ENCODE measurements at places on chromosomes 3 and 15.

GRCh38 chr3:143840636-143841035, 7.6 kb downstream of the SLC9A9 start:
- DNase-seq: no peak

DNA sequence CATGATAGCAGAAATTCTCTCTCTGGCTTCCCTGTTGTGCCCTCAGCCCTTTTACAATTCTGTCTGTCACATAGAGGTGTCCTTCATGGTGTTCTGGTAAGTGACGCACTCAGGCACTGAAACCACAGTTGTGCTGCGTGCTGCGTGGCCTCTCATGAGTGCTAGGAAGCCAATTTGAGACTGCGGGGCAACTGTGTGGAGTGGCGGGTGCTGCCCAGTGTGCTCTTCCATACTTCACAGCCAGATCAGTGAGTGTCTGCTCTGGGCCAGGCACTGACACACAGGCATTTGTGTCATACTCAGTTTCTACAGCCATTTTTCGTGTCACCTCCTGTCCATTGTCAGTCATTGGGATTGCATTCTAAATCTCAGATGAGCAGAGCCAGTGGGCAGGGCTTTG, 133.1 kb upstream of the PLXNA1 start:
- DNase-seq: no peak

GRCh38 chr3:47098910-47099309, 65.0 kb downstream of the SETD2 start:
- no peak for DNase-seq

DNA sequence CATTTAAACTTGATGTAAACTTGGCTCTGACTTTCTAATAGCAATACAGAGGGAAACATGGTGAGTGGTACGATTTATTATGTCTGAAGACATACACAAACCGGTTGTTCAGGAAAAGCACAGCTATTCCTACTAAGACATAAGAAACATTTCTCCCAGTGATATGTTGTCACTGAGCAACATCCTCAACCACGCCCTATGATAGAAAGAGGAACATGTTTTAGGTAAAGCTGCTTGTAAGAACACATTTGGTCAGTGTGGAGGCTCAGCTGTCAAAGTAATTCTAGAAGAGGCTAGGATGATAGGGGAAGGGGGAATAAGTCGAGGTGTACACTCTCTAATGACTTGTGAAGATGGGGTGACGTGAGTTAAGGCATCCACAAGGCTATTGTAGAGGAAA, 42.7 kb upstream of the B3GNT5 start:
- no peak for DNase-seq

- no peak for DNase-seq
These were observed 353.7 kb upstream of the SOX2 start for GRCh38 chr3:181358060-181358459.

DNA sequence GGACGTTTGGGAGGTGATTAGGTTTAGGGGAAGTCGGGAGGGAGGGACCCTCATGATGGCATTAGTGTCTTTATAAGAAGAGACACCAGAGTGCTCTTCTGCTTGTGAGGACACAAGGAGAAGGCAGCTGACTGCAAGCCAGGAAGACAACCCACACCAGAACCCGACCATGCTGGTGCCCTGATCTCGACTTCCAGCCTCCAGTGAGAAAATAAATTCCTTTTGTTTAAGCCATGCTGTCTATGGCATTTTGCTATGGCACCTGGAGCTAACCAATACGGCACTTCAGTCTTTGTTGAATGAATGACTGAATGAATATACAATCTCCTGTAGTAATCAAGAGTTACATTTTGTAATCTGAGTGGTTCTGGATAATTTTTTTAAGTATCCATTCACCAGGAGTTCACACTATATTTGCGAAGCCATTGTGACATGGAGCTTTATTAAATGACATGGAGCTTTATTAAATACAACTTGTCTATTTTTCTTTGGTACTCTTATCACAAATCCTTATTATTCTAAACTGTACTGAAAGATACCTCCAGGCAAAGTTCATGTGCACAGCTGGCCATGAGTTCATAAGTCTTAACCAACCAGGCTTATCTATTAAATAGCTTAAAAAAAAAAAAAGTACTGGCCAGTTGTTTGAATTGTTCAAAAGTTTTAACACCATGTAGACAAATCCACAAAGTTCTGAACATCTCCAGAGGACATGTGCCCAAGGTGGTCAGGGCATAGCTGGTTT, 24.8 kb upstream of the BHLHE40 start:
- DNase-seq: no peak

GRCh38 chr3:196127308-196128040, 45.6 kb upstream of the TFRC start:
- DNase-seq: no peak

DNA sequence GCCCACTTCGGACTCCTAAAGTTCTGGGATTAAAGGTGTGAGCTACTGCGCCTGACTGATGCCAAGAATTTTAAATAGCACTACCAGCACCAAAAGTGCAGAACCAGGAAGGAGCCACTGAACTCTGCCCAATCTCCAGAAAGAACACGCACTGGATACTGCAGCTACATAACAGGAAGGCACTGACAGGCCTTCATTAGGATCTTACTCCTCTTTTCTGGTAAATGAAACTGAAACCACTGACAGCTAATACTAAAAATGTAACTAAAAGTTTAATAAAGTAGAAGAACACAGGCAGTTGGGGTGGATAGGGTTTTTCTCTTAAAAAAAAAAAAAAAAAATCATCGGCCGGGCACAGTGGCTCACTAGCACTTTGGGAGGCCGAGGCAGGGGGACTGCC, 74.1 kb upstream of the CHRM5 start:
- DNase-seq: no peak

GRCh38 chr3:9928158-9928557, 5.5 kb upstream of the CRELD1 start:
- no peak for DNase-seq

GRCh38 chr3:97975466-97975865, 3.2 kb upstream of the RIOX2 start:
- no peak for DNase-seq

DNA sequence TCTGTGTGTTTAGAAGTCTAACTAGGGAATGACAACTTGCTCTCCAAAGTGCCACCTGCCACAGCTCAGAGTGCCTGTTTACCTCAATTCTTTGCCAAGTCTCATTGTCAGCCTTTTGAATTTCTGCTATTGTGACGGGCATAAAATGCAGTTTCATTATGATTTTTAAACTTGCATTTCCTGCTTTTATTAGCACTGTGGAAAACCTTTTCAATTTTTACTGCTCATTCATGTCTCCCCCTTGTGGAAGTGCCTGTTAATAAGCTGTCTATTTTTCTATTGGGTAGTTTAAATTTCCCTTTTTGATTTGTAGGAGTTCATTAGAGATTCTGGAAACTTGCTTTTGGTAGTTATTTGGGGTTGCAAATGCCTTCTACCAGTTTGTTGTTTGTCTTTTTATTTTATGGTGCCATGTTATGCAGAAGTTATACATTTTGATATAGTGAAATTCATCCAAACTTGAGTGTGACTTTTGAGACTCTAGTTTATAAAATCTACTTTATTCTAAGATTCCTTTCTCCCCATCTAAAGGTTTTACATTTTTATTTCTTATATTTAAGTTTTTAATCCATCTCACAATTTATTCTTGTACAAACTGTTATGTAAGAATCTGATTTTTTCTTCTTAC, 53.9 kb upstream of the FRMD4B start:
- no peak for DNase-seq

GRCh38 chr3:141248064-141248463, 16.4 kb downstream of the PXYLP1 start:
- DNase-seq: no peak

- DNase-seq: no peak
These were observed 165.8 kb downstream of the MECOM start for GRCh38 chr3:169497567-169498257.

DNA sequence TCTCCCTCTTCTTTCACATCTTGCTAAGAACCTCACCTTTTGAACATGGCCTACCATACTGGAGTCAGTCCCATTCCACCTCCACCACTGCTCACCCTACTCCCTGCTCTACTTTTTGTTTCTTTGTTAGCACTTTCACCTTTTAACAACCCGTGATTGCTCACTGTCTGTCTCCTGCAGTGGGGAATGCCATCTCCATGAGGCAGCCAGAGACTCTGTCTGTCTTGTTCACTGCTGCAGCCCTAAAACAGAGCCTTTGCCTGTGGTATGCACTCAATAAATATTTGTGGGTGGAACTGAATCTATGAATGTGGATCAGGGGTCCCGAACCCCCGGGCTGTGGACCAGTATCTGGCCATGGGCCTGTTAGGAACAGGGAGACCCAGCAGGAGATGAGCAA, 16.5 kb upstream of the TLE3 start:
- DNase-seq: no peak

- no peak for DNase-seq
These were observed 45.6 kb downstream of the FNDC3B start for GRCh38 chr3:172084871-172085556.

DNA sequence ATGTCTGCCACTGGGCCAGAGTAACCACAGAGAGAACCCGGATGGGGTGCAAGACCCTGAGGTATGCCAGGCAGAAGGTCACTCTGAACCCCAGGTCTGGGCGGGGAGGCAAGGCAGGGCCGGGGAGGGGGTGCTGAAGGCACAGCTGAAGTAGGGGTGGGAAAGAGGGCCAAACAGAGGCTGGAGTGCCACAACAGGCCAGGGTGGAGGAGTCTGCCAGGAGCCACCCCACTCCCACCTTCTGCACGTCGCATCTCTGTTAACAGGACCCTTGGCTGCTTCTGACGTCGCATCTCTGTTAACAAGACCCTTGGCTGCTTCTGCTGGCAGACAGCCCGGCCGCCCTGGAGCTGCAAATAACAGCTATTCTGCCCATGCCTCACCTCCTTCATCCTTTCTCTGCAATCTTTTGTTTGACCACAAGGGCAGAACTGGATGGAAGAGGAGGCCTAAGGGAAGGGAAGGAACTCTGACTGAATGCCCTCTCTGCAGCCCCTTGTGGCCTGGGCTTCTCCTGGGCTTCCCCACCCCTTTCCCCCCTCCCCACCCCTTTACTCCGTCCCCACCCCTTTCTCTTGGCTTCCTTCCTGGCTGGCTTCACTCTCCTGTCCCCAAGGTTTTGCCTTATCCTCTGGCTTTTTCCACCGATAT, 20.6 kb upstream of the FBLN2 start:
- no peak for DNase-seq

DNA sequence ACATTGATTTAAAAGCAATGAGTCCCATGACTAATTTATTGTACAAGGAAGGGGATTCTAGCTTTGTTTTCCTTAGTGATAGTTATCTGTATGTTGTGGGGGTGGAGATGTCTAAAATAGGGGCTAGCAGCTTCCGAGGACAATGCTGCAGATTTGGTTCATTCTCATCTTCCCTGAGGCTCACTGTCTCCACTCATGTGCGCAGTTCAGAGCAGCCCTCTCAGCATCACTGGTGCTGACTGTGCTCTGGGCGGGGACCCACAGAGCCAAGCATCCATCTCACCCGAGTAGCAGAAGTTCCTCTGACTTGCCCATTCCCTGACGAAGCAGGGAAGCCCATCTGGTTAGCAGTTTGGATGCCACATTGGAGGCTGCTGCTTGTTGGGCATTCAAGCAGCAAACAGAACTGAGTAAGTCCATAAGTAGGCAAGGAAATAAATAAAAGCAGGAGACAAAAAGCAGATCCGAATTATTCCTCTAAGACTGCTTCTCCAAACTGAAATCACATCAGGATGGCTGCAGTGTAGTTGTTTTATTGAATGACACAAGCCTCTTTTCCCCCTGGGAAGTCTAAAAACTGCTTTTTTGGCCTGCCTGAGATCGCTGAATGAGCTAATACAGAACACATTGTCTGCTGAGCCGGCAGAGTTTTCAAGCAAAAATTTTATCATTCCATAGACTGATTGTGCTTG, 27.5 kb downstream of the RARB start:
- no peak for DNase-seq

DNA sequence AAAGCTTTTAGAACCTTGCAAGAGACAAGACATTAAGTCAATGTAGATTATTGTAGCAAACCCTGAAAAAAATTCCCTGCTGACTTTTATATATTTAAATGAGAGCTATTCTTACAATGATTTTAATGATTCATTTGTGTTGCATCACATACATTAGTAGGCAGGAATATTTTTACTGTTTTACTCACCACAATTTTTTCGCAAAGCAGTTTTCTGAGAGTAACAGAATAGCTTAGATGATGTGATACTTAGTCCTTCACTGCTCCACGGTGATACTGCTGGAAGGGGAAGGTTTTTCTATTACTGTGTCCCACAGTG, 43.9 kb upstream of the CLRN1 start:
- DNase-seq: no peak

DNA sequence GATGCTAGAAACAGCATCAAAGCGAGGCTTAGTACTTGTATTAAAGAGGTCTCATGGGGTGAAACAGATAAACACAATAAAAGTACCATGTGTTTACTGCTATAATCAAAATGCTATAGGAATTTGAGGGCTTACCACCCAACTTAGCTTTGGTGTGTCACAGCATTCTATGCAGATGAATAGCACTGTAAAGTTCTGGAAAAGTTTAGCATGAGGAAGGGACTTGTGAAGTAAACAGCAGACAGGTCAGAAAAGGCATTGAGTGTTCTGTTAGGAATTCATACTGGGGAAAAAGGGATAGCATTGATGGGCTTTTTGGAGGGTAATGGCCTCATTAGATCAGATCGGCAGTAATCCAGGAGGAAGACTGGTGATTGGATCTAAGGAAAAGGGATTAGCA, 505.3 kb downstream of the NLGN1 start:
- no peak for DNase-seq

- no peak for DNase-seq
These were observed 34.4 kb downstream of the C3orf80 start for GRCh38 chr3:160259589-160259988.

DNA sequence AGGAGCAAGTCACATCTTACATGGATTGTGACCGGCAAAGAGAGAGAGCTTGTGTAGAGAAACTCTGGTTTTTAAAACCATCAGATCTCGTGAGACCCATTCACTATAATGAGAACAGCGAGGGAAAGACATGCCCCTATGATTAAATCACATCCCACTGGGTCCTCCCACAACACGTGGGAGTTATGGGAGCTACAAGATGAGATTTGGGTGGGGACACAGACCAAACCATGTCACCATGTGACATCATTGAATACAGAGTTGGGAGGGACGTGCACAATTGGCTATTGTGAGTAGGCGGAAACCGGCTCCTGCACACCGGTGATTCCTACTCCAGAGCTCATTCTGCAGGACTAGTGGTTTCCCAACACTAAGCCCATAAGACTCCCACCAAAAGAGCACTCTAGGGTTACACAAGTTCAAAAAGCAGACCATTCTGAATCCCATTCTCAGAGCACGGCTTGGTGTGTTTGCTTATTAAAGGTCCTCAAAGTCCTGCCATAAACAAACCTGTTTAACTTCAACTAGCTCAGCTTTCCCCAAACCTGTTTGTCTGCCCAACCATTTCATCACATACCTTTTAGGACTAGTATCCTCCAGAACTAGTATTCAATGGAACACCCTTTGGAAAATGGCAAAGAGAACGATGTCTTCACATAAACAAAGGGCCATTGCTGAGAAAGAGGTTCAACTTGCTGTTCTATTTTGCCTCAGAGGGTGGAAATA, 167.6 kb downstream of the TLE3 start:
- DNase-seq: no peak

- DNase-seq: no peak
These were observed 569.8 kb upstream of the IL12A start for GRCh38 chr3:159418571-159419526.

GRCh38 chr3:184965639-184966430, 153.9 kb downstream of the VPS8 start:
- DNase-seq: no peak

GRCh38 chr15:96896766-96897165, 566.3 kb downstream of the NR2F2 start:
- DNase-seq: no peak
